ENCODE measurements at places on chromosomes 3 and 15. TPM values are rescaled to one million over a fixed set of nuclear protein-coding genes. Genes with fewer than 3 reads are reported as not detected.
A peak's percentile ranks its signal among the peaks of the same experiment; 100 is the strongest.

DNA sequence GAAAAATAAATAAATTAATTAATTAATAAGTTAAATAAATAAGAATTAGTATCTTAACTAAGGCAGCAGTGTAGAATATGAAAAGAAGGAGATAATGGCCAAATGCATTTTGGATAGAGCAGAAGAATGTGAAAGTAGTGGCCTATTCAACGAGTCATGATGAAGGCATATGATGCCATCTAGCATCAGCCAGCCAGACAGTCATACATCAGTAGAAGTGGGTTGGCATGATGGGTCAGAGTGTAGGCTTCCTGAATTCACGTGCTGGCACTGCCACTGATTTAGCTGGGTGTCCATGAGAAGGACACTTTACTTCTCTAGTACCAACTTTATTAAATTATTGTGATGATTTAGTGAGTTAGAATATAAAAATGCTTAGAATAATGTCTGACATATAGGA, 256.1 kb upstream of the ARPP21 start:
- DNase-seq, result no peak
- no peaks in the 10 kb centered on the region for H3K36me3 ChIP-seq
- no peak overlapping the region for H3K4me3 ChIP-seq
- no peaks in the 10 kb centered on the region for H3K27me3 ChIP-seq
- H3K27ac ChIP-seq, result no peak overlapping the region
- no peaks in the 10 kb centered on the region for H3K4me1 ChIP-seq

DNA sequence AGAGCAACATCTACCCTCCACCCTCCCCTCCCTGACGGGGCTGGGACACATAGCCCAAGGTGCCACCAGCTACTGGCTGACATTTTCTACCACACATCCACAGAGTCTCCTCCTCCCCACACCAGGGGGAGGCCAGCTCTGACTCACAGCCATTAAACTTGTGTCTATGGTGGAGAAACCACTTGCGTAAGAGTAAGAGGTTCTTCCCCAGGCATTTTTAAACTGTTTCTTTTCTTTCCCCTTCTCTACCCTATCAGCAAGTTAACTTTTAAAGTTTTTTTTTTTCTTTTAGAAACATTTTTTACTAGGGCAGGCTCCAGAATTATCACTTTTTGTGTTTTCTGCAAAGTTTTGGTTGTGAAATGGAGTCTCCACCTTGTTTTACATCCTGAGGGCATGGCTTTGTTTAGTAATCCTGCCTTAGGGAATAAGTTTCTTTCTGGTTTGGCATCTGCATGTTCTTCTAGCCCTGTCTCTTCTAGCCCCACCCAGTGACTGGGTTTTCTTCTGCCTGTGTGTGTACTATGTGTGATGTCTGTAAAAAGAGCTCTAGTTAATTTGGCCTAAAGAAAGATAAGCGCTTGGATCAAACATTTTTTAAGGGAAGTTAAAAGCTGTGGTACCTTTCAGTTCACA, 148.8 kb upstream of the GADL1 start:
- no peak for DNase-seq
- H3K27me3 ChIP-seq, result no peaks in the 10 kb centered on the region
- no peak overlapping the region for H3K27ac ChIP-seq
- H3K36me3 ChIP-seq, result peaks cover 2% of the 10 kb centered on the region
- no peak overlapping the region for H3K4me3 ChIP-seq

DNA sequence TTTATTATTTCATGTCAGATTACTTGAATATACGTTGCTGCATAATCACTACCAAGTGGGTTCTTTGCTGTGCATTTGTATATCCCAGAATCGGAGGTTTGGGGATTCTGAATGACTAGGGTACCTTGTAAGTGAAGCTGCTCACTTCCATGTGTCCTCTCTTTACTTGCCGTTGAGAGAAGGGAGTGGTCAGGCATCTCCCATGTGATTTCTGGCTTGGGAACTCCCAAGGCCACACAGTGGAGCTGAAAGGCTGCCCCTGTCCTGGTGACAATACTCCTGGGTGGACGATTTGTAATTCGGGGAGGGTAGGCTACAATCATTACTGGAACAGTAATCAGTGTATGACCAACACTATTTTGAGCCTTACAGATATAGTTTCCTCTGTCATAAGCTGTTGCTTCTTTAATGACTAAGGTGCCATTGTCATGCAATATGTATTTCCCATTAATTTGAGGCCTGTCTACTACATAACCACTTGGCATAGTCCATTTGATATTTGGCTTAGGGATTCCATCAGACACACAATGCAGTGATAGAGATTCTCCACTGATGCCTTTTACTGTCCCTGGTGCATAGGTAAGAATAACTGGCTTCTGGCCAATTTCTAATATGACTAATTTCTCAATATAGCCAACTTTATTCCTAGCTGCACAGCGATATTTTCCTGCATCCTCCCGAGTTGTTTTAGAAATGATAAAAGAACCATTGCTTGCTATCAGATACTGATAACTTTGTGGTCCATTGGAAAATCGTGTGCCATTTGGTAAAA, 24.0 kb downstream of the IGSF10 start:
- no peaks in the 10 kb centered on the region for H3K4me1 ChIP-seq
- no peaks in the 10 kb centered on the region for H3K36me3 ChIP-seq
- no peak overlapping the region for H3K4me3 ChIP-seq
- H3K27me3 ChIP-seq, result no peaks in the 10 kb centered on the region

DNA sequence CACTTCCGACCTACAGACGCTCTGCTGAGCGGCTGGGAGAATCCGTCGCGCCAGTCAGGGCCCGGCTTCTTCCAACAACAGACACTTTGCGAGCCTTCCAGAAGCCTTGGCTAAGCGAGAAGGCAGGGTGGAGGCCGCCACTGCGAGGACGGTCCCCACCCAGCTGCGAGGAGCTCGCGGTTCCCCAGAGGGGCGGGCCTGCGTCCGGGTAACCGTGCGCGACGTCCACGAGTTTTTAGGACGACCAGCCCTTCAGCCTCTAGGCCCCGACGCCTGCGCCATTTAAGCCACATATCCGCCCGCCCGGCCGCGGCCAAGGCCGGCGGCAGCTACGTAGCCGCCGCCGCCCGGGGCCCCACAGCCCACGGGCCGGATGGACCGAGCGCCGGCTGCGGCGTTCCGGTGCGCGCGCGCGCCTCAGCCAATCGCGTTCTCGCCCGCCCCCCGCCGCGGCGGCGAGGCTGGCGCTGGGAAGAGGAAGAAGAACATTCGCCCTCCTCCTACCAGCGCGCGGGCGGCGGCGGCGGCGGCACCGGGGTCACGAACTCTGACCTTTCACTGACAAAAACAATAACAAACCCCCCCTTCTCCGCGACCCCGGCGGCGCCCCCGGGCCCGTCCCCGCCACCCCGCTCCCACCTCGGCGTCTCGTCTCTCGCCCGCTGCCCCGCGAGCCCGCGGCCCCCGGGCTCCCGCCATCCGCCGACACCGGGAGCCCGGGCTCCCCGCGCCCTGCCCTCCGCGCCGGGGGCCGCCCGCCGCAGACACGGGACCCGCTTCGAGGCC, at the start of gene NR2C2:
TSS of gene NR2C2 (plus strand) at position 484 of the 786 bp plus-strand sequence. CDS start 56,332 bp downstream, outside the sequence.
- peak within 1 kb of the TSS; percentile 99 for H3K4me3 ChIP-seq
- DNase-seq, result peak; percentile 59
- no peaks in the 10 kb centered on the region for H3K27me3 ChIP-seq
- peaks cover 11% of the 10 kb centered on the region for H3K36me3 ChIP-seq

DNA sequence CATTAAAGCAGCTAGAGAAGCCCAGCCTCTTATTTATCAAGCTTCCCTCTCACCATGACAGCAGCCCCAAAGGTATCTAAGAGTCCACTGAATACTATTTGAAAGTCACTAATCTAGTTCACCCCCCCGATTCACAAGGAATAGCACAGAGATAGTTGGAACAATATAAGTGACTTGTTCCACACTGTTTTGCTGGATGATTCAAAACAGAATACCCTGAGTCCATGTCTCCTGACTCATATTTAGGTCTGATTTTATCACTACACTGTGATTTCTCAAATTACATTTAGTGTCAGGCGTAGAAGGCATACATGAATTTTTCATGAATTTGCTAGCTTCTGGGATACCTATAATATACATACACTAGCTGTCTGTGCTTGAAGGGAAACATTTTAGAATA, 18.7 kb upstream of the EOGT start:
- no peaks in the 10 kb centered on the region for H3K27me3 ChIP-seq
- H3K4me3 ChIP-seq, result no peak overlapping the region
- no peak for DNase-seq

DNA sequence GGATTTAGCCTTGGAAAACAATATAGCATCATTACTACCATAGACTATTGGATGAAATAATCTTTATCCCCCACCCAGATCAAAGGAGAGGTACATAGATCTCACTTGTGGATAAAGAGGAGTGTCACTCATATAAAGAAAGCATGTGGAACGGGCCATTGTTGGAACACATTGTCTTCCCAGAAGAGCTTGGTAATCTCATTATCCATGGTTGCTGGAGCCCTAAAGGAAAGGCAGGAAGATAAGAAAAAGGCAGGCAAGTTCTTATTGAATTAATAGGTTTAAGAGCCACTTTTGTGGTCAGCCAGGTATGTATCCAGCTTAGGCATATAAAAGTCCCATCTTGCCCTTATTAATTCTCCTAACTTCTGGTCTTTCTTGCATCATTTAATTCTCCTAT, 659.1 kb downstream of the GRM7 start:
- H3K27ac ChIP-seq, result no peak overlapping the region
- no peaks in the 10 kb centered on the region for H3K4me1 ChIP-seq
- no peak overlapping the region for H3K4me3 ChIP-seq
- H3K27me3 ChIP-seq, result peaks cover 4% of the 10 kb centered on the region
- no peaks in the 10 kb centered on the region for H3K36me3 ChIP-seq
- no peak for DNase-seq

GRCh38 chr3:145290010-145290409, 871.0 kb downstream of the PLOD2 start:
- H3K27ac ChIP-seq, result no peak overlapping the region
- H3K4me3 ChIP-seq, result no peak overlapping the region
- no peaks in the 10 kb centered on the region for H3K27me3 ChIP-seq
- no peaks in the 10 kb centered on the region for H3K36me3 ChIP-seq
- DNase-seq, result no peak
- H3K4me1 ChIP-seq, result no peaks in the 10 kb centered on the region

GRCh38 chr3:127107491-127108375, 85.2 kb upstream of the PRR23E start:
- no peak for DNase-seq
- H3K4me1 ChIP-seq, result no peaks in the 10 kb centered on the region
- peak overlapping the region; percentile 64 for H3K27ac ChIP-seq
- H3K4me3 ChIP-seq, result no peak overlapping the region
- peaks cover 4% of the 10 kb centered on the region for H3K36me3 ChIP-seq
- H3K27me3 ChIP-seq, result peaks cover 14% of the 10 kb centered on the region

Gene TRH
- total RNA-seq, result 0.36 TPM
